ENCODE measurements at places on chromosomes 3 and 15. TPM values are rescaled to one million over a fixed set of nuclear protein-coding genes. Genes with fewer than 3 reads are reported as not detected.

PATL2 gene
- total RNA-seq = not detected

TTLL13 gene
- total RNA-seq = not detected

POLQ gene
- total RNA-seq = 0.36 TPM

ATG3 gene
- total RNA-seq = 94.4 TPM

IGF2BP2 gene
- 42.4 TPM for total RNA-seq

PTX3 gene
- total RNA-seq = 3,941 TPM

CFAP20DC gene
- 4.5 TPM for total RNA-seq

AAGAB gene
- total RNA-seq = 26.4 TPM

ROPN1 gene
- not detected for total RNA-seq

CLDN16 gene
- not detected for total RNA-seq

GOLGA8R gene
- total RNA-seq = 1.8 TPM

ZNF860 gene
- total RNA-seq = 0.32 TPM

LIPC gene
- 0.90 TPM for total RNA-seq

XXYLT1 gene
- 36.8 TPM for total RNA-seq

PCLAF gene
- total RNA-seq = 16.2 TPM

DNAJA4 gene
- total RNA-seq = 2.9 TPM

DYNLT2B gene
- 4.7 TPM for total RNA-seq

GCSAM gene
- total RNA-seq = not detected

FES gene
- 15.0 TPM for total RNA-seq

NR1I2 gene
- total RNA-seq = not detected

HCLS1 gene
- total RNA-seq = 2.3 TPM

CSTA gene
- total RNA-seq = 1.3 TPM

EHHADH gene
- 3.2 TPM for total RNA-seq

HESX1 gene
- not detected for total RNA-seq

ERICH6 gene
- not detected for total RNA-seq

TMEM158 gene
- total RNA-seq = 26.5 TPM

SLC22A14 gene
- not detected for total RNA-seq

NAALADL2 gene
- total RNA-seq = 3.8 TPM

CASR gene
- total RNA-seq = not detected

RTP3 gene
- not detected for total RNA-seq

FAM107A gene
- total RNA-seq = 7.0 TPM

PRSS50 gene
- not detected for total RNA-seq

SLC22A13 gene
- total RNA-seq = not detected

ACAD9 gene
- 30.5 TPM for total RNA-seq

SEC22A gene
- total RNA-seq = 31.8 TPM

CCDC54 gene
- total RNA-seq = not detected

NSUN3 gene
- 4.5 TPM for total RNA-seq

All from cardiac atrium fibroblast (primary cell).